RPMI7951 (cell line): ENCODE measurements at places on chromosomes 12 and 14. TPM values are rescaled to one million over a fixed set of nuclear protein-coding genes. Genes with fewer than 3 reads are reported as not detected.
A peak's percentile ranks its signal among the peaks of the same experiment; 100 is the strongest.

- DNase-seq, result no peak
Observed at GRCh38 chr12:30829876-30830275, 75.1 kb upstream of the CAPRIN2 start.

DNA sequence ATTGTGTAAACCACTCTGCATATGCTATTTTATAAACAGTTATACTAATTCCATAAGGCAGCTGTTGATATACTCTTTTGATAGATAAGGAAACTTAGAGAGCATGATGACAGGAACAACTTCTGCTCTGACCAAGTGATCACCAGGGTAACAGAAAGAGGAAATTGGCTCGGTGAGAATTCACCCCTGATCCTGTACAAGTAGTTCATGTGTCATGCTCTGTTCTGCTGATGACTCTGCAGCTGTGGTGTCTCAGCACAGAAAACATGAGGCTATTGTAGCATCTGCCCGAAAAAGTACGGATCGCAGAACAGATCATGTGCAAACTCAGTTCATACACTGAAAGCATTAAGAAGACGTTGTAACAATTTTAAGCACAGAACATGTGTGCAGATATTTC is 345.0 kb downstream of the LRIG3 start:
- peak; percentile 62 for DNase-seq

The CLEC12A gene
- not detected in 2 replicates for total RNA-seq

DNA sequence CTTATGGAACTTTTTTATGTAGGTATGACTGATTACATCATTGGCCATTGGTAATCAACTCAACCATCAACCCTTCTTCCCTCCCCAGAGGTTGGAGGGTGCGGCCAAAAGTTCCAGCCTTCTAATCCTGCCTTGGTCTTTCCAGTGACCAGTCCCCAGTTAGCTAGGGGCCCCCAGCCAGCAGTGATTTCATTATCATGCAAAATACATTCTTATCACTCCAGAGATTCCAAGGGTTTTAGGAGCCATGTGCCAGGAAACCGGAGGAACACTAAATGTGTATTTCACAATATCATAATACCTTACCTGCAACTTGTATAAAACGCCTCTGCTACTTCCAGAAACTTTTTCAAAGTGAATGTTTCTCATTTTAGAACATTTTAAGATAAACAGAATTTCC is 181.5 kb upstream of the PELI2 start:
- DNase-seq, result no peak

GRCh38 chr12:29782871-29783772 is 620 bp downstream of the TMTC1 start:
- DNase-seq, result no peak

The ARF3 gene
- total RNA-seq, result 47.8 and 57.1 TPM in 2 replicates

- DNase-seq, result no peak
Observed at GRCh38 chr12:3493859-3494176, 2.8 kb downstream of the PRMT8 start.

DNA sequence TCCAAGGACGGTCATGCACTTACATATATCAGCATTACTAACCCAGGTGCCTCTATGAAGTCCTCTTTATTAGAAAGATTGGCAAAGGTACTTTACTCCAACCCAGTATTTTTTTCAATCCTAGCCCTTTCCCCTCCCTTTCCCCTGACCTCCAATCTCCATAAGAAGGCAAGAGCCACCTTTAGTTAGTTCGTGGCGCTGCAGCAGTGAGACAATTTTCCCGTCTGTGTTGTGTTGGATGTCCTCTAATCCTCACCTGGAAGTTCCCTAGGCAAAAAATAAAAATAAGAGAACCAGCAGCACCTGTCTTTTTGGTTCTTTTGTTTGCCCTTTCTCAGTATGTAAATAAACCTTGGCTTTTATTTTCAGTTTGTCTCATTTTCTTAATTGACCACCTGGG is 439.6 kb upstream of the LRFN5 start:
- DNase-seq, result no peak

- DNase-seq, result no peak
Observed at GRCh38 chr12:87952850-87953249, 76.4 kb downstream of the C12orf50 start.

- DNase-seq, result no peak
Observed at GRCh38 chr12:131075194-131075593, 121.5 kb downstream of the ADGRD1 start.

DNA sequence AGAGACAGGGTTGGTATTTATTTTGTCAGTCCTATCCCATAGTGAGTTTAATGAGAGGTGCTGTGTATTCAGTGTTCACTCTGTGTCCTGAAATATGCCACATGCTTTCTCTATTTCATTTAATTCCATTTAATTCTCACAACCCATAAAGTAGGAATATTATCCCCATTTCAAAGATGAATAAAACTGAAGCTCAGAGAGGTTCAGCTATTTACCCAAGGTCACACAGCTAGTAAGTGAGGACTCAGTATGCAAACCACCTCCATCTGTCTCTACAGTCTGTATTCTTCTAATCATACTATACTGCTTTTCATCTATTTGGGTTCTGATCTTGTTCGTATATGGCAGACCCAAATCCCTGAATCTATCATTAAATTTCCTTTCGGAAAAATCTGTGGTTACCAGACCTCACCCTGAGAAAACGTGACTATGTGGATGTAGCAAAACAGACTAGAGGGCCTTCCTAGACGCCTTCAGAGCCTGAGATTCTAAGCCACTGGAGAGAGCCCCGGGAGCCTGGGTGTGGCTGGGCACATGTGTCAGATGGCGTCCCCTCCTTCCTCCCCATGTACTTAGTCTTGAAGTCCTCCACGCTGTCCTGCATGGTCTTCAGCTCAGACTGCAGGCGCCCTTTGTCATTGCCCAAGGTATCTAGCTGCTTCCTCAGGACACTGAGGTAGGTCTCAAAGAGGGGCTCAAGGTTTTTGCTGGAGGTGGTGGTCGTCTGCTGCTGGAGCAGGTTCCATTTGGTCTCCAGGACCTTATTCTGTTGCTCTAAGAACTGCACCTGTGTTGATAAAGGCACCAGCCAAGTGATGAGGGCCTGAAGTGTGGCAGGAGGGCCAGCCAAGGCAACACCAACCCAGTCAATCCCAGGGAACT is 2.5 kb downstream of the KRT4 start:
- no peak for DNase-seq

GRCh38 chr12:20946732-20947131 is 136.2 kb downstream of the SLCO1B3 start:
- peak; percentile 1 for DNase-seq

The MANSC1 gene
- 3.3 and 8.5 TPM in 2 replicates for total RNA-seq

DNA sequence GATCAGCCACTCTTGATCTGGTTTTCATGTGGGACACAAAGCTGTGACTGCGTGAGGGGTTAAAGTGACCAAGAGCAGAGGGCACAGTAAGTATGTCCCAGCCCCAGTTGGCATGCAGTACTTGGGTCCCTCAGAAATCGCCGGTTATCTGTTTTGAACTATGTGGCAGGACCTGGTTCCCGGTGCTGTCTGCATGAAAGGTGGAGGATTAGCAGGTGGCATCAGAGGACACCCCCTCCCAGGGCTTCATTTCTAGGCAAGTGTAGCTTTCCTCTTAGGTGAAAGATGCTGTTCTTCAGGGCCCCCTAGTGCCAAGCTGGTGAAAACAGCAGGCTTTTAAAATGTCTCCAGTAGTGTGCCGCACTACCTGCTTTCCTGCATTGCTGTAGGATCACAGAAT is 57.1 kb downstream of the ATG14 start:
- DNase-seq, result peak; percentile 23

DNA sequence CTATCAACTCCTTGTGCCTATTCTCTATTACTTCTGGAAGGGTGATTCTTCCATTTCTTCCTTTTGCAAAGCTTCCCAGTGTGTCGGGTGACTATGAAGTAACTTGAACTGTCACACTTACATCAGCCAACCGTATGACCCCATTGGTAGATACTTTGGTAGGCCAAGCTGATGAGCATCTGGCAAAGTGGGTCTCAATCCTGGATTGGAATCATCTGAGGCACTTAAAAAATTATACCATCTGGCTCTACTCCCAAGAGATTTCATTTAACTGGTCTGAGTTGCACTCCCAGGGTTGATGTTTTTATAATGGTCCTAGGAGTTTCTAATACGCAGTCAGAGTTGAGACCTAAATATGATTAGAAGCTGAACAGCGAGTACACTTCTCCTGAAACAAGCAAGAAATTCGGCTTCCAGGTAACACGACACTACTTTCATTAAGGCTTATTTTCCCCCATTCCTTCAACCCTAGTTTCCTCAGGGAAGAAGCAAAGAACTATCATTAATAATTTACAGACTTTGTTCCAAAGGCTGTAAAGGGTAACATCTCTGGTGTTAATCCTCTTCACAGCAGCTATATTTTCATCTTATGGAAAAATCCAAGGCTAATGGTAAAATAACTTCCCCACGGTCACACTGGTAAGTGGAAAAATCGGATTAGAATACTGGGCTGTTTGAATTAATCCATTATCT is 76.8 kb downstream of the PDE6H start:
- DNase-seq, result no peak

DNA sequence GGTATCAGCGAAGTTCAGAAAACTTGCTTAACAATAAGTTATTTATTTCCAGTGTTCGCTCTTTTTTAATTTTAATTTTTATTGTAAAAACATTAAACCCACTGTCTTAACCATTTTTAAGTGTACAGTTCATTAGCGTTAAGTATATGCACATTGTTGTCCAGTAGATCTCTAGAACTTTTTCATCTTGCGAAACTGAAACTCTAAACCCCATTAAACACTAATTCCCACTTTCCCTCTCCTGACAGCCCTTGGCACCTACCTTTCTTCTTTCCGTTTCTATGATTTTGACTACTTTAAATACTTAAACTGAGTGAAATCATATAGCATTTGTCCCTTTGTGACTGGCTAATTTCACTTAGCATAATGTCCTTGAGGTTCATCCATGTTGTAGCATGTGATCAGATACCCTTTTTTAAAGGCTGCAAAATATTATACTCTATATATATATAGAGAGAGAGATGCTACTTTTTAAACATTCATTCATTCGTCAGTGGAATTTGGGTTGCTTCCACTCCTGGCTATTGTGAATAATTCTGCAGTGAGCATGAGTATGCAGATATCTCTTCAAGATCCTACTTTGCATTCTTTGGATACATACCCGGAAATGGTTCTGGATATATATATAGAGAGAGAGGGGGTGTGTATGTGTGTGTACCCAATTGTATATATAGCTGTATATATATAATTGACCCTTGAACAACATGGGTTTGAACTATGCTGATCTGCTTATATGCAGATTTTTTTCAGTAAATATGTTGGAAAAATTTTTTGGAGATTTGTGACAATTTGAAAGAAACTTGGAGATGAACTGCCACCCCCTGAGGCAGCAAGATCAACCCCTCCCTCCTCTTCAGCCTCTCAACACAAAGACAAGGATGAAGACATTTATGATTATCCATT is 74.7 kb upstream of the EVL start:
- no peak for DNase-seq

DNA sequence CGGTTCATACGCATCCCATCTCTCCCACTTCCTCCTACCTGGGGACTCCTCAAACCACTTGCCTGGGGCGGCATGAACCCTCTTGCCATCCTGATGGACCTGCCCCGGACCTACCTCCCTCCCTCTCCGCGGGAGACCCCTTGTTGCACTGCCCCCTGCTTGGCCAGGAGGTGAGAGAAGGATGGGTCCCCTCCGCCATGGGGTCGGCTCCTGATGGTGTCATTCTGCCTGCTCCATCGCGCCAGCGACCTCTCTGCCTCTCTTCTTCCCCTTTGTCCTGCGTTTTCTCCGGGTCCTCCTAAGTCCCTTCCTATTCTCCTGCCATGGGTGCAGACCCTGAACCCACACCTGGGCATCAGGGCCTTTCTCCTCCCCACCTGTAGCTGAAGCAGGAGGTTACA is 3.6 kb downstream of the WNT1 start:
- DNase-seq, result no peak

The CIT gene
- 35.6 and 36.0 TPM in 2 replicates for total RNA-seq

The ETFBKMT gene
- total RNA-seq, result 1.4 and 2.3 TPM in 2 replicates

DNA sequence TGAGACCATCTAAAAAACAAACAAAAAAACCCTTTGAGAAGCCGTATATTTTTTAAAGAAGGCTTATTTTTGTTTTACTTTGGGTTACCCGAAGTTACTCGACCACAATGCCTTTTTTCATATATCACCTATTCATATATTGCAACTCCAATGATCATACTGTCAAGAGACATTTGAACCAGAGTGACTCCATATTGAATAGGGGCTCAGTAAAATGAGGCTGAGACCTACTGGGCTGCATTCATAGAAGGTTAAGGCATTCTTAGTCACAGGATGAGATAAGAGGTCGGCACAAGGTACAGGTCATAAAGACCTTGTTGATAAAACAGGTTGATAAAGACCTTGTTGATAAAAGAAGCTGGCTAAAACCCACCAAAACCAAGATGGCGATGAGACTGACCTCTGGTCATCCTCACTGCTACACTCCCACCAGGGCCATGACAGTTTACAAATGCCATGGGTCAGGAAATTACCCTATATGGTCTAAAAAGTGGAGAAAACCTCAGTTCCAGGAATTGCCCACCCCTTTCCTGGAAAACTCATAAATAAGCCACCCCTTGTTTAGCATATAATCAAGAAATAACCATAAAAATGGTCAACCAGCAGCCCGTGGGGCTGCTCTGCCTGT is 50.0 kb upstream of the PKP2 start:
- DNase-seq, result no peak

DNA sequence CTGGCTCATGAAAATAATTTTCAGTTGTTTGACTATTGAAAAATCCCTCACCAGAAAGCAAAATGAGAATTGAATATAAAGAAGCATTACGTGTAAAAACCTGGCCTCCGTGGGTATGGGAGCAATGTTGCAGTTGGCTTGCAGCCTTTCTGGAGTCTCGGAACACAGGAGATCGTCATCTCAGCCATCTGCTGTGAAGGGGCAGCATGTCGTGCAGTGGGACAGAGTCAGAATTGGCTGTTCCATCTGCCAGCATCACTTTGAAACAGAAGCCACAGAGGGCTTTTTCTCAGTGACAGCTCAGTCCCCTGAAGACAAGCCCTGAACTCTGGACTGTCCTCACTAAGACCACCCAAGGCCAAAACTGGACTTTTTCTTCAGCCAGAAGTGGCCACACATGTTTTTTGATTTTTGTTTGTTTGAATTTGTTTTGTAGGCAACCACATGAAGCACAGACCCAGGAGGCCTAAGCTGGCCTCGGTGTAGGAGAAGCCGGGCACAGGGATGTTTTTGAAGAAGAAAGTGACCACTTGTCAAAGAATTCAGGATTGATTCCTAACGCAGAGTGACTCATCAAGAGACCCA is 170.8 kb upstream of the DYRK2 start:
- no peak for DNase-seq

GRCh38 chr12:26198742-26199141 is 3.4 kb downstream of the SSPN start:
- DNase-seq, result peak; percentile 83

The FAM181A gene
- not detected in 2 replicates for total RNA-seq

The ZNF385A gene
- total RNA-seq, result 0.24 and 1.3 TPM in 2 replicates

- DNase-seq, result no peak
Observed at GRCh38 chr12:102880783-102881182, 36.3 kb downstream of the PAH start.
